ENCODE measurements at places on chromosomes 16 and 17.
A peak's percentile ranks its signal among the peaks of the same experiment; 100 is the strongest.

- DNase-seq: no peak
Observed at GRCh38 chr16:84953190-84953746, 58.1 kb downstream of the ZDHHC7 start.

- peak; percentile 24 for DNase-seq
Observed at GRCh38 chr16:2223942-2224486, 623 bp downstream of the E4F1 start.

- DNase-seq: no peak
Observed at GRCh38 chr17:31902693-31903092, 1.2 kb upstream of the UTP6 start.

- DNase-seq: no peak
Observed at GRCh38 chr16:66713076-66713475, 16.5 kb upstream of the CMTM4 start.

GRCh38 chr16:73172973-73173709 lies 125.2 kb upstream of the ZFHX3 start:
- no peak for DNase-seq

DNA sequence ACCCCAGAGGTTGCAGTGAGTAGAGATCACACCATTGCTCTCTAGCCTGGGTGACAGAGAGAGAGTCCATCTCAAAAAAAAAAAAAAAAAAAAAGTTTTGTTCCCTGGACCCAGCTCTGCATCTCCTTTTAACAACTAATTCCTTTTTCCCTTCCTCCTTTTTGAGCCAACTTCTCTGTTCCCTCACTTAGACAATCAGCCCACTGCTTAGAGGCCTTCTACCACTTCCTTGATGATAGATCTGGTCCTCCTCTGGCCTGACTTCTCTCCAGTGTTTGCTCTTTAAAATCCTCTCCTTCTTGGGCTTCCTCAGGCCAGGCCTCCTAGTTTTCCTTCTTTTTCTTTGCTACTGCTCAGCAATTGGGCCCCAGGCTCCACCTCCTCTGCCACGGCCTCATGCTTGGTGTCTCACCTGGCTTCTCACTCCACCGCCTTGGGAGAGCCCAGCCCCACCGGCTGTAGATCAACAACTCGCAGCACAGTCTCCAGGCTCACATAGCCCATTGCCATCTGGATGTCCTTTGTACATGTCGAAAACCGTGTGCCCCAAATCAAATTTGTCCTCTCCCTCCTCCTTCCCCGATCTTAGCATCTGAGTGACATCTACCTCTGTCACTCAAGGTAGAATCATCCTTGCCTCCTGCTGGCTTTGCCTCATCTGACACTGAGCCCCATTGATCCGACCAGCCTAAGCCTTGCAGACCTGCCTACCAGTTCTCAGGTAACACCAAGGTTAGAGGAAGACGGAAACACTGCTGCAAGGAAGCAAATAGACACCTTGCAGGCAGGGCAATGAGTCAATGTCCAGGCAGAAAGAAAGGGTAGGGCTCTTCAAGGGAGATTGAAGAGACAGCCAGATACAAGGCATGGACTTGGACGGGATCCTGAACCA lies 17.4 kb downstream of the ARHGAP27 start:
- DNase-seq: no peak

DNA sequence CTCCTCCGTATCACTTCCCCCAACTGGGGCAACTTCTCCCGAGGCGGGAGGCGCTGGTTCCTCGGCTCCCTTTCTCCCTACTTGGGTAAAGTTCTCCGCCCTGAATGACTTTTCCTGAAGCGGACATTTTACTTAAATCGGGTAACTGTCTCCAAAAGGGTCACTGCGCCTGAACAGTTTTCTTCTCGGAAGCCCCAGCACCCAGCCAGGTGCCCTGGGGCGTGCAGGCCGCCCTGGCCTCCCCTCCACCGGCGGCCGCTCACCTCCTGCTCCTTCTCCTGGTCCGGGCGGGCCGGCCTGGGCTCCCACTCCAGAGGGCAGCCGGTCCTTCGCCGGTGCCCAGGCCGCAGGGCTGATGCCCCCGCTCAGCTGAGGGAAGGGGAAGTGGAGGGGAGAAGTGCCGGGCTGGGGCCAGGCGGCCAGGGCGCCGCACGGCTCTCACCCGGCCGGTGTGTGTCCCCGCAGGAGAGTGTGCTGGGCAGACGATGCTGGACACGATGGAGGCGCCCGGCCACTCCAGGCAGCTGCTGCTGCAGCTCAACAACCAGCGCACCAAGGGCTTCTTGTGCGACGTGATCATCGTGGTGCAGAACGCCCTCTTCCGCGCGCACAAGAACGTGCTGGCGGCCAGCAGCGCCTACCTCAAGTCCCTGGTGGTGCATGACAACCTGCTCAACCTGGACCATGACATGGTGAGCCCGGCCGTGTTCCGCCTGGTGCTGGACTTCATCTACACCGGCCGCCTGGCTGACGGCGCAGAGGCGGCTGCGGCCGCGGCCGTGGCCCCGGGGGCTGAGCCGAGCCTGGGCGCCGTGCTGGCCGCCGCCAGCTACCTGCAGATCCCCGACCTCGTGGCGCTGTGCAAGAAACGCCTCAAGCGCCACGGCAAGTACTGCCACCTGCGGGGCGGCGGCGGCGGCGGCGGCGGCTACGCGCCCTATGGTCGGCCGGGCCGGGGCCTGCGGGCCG lies 1.6 kb downstream of the HIC1 start:
- DNase-seq: no peak

GRCh38 chr17:14579716-14580115 lies 278.8 kb downstream of the HS3ST3B1 start:
- no peak for DNase-seq

DNA sequence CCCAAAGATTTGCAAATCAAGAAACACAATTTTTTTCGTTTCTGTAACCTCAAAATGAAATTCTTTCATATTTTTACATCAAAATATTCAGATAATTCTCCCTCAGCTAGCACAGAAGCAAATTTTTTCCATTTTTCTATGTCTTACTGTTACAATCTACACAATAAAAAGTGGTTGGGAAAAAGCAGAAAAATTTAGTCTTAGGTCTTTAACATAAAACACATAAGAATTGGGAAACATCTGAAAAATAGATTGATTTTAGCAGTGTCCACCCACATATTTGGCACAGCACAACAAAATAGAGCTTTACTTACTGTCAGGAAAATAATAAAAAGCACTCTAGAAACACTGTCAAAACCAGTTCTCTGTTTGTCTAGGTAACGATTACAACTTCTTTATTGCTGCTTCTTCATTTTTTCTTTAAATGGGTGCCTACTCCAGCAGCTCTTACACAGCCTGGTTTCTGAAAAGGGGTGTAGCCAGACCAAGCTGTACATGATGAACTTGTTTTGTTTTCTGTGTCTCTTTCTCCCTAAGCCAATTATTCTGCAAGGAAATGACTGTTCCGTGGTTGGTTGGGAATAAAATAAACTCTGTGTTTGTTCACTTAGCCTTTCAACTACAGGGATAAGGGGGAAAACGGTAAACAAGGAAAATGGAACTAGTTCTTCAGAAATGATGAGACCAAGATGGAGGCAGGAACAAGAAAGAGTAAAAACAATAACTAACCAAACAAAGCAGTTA lies at the start of gene ABCA6:
Gene ABCA6, minus strand, starts transcription at position 465 of the 744 bp plus-strand sequence. CDS start 1,192 bp downstream, outside the sequence.
- no peak for DNase-seq

- DNase-seq: no peak
Observed at GRCh38 chr16:49473773-49474172, 100.2 kb downstream of the C16orf78 start.

DNA sequence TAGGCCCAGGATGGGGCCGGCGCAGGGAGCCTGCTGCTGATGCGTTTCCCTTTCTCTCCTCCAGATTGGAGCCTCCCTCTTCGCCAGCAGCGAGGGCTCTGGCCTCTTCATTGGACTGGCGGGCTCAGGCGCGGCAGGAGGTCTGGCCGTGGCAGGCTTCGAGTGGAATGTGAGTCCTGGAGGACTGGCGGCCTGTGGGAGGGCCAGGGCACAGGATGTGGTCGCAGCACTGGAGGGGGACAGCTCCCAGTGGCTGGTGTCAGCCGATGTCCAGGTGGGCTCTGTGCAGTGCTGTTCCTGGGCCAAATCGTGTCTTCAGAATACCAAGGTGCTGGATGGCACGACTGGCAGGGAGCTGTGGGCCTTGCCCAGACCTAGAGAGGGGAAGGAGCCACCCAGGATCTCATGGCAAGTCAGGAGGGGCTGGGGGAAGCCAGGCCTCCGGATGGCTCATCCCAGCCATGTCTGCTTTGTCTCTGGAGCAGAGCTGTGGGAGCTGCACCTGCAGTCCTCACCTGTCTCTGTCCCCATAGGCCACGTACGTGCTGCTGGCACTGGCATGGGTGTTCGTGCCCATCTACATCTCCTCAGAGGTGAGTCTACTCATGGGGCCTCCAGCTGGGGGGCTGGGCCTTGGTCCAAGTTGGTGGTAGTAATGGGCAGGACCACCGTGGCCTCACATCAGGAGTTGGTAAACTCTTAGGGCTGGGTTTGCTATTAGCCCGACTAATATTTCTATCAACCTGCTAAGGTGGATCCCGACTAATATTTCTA lies 7.3 kb downstream of the SLC5A10 start:
- no peak for DNase-seq

GRCh38 chr16:50573947-50574744 lies 25.9 kb downstream of the NKD1 start:
- DNase-seq: no peak

DNA sequence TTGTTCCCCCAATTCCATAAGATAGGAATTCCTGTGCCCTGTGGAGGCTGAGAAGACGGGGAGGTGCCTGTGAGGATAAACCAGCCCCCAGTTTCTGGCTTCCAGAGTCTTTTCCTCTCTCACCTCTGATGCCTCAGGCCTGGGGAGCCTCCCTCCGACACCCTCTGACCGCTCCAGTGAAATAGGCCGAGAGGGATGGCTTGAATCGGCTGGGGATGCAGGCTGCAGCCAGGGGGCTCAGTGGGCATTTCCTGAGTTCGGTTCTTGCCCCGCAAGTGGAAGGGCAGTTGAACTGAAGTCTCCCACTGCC lies 339.4 kb downstream of the SEC14L1 start:
- no peak for DNase-seq

- no peak for DNase-seq
Observed at GRCh38 chr16:31496670-31497069, 11.5 kb downstream of the RUSF1 start.

GRCh38 chr16:734981-735881 lies 5.6 kb downstream of the CIAO3 start:
- no peak for DNase-seq

DNA sequence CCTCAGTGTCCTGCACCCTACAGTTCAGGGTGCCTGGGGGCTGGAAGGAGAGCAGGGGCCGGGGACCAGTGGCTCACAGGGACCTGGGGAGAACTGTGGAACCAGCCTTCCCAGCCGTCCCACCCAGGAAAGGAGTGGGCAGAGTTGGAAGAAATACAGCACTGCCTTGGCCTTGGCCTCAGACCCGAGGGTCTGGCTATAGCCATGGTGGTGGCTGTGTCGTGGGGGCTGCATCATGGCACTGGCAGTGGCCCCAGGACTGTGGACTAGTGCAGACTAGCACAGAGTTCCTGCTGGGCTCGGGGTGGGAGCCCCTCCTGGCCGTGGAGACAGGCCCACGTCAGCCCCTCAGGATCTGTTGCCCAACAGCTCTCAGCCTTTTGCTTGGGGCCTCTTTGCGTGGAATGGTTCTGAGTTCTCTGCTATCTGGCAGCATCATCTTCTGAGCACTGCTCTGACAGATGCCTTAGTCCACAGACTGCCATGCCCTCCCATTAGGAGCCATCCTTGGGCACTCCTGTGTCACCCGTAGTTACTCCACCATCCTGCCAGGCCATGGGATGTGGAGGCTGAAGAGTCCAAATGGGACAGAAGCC lies 12.6 kb upstream of the DNASE1 start:
- DNase-seq: no peak

GRCh38 chr16:75462806-75463205 lies 1.7 kb downstream of the TMEM170A start:
- DNase-seq: no peak

Data from COR-L47 (cell line).